ENCODE measurements at places on chromosomes 3 and 15.

DNA sequence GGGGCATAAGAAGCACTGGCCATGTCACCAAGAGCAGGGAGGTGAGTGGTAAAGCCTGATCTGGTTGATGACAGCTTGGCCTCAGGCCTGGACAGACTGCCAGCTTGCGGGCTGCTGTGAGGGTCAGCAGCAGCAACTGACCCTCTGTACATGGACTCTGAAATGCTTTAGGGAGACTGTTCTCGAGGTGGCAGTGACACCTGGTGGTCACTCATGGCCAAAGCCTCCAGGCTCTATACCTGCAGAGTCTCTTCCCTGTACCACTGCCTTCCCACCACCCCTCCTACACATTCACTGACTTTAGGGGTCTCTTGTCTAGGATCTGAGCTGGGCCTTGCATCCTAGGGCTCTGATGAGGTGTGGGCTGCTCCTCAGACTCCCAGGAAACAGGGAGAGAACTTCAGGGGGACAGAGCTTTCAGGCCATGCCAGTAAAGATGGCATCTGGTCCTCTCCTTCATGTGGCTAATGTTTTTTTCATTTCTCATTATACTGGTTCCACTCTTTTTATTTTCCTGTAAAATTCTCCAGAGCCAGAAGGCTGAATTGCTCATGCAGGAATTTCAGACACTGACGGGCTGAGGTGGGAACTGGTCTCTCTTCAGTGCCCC is 17.2 kb upstream of the TIMP4 start:
- DNase-seq, result peak; percentile 70

DNA sequence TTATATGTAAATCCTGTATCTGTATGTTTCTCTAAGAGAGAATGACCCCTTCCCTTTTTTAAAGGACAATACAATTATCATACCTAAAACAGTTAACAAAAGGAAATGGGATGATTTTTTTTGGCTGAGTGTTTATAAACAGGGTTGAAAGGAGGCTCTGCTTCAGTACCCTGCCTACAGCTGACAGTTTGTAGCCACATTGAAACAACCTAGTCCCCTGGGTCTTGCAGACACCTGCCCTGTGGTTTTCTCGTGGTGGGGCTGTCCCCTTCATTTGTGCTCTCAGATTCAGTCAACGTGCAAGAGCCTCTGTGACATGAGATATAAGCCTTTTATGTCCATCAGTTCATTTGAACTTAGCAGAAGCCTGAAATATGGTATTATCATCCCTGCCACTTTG is 2.3 kb upstream of the HMCES start:
- no peak for DNase-seq

- DNase-seq, result peak; percentile 92
These were observed at the start of gene CCDC9B for GRCh38 chr15:40340740-40341400. CCDC9B (minus strand) TSS chr15:40340939; CDS start chr15:40340819, 120 bp downstream.

GRCh38 chr15:101087172-101087769 is 164.6 kb downstream of the CHSY1 start:
- DNase-seq, result no peak

DNA sequence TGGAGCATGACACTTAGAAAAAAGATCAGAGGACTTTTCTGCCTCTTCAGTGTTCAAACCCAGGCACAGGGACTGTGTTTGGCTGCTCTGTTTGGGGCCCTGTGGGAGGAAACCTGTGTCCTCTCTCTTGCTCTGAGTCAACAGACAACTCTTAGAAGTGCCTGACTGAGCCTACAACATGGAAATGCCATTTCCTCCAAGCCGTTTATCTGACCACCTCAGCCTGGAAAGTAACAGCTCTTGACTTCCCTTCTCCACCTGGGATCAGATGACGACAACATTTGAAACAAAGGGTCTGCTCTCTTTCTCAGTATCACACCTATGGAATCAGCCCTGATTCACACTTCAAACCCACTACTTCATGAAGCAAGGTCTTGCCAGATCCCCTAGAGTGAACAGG is 91.3 kb upstream of the CTDSPL start:
- no peak for DNase-seq

GRCh38 chr3:164418414-164418813 is 659.9 kb downstream of the SI start:
- DNase-seq, result peak; percentile 20

GRCh38 chr3:174168026-174168425 is 691.1 kb upstream of the NAALADL2 start:
- no peak for DNase-seq

DNA sequence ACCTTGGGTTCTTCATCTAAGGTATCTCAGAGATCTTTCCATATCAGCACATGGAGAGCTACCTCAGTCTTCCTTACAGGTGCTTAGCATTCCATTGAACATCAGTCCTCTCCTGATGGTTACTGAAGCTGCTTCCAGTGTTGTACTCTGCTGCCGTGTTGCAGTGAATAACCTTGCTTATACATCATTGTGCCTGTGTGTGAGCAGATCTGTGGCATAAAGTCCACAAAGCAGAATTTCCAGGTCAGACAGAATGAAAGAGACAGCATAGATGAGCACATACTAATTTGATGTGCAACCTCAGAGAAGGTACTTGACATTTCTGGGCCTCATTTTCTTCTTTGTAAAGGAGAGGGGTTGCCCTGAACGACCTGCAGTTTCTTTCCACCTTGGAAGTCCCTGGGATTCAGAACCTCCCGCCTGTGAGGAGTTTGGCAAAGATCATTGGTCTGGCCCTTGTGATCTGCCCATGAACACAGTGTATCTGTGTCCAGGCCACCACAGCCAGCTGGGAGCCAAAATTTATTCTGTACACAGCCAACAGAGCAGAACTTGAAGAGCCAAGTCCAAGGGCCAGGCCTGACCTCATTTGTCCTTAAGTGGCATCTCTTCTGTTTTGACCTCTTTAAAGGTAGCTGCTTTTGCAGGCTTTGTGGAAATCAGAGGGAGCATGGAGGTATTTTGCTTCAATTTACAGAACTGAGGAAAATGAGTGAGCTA is 57.2 kb upstream of the SLC7A14 start:
- no peak for DNase-seq

GRCh38 chr3:159787178-159787574 is 201.5 kb upstream of the IL12A start:
- peak; percentile 94 for DNase-seq

- DNase-seq, result no peak
These were observed 40.9 kb downstream of the ONECUT1 start for GRCh38 chr15:52749258-52749657.

- DNase-seq, result no peak
These were observed 14.4 kb downstream of the TMOD2 start for GRCh38 chr15:51765751-51766150.

GRCh38 chr3:170734043-170734734 is 135.8 kb downstream of the RPL22L1 start:
- no peak for DNase-seq

DNA sequence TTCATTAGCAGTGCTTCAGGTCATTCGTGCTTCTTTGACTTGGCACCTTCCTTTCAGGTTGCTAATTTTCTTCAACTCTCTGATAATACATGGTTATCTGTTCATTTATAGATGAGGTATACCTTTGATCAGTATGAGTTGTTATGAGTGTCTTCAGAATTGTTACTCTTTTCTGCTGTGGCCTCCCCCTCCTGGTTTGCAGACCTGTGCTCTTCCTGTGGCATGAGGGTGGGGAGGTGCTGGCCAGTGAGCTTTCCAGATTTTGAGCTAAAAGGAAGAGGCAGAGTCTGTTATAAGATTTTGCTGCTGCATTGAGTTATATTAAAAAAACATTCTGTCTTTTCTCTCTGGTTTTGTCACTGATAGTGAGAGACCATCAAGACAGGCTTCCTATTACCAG is 30.8 kb upstream of the GOLGA6L9 start:
- no peak for DNase-seq

DNA sequence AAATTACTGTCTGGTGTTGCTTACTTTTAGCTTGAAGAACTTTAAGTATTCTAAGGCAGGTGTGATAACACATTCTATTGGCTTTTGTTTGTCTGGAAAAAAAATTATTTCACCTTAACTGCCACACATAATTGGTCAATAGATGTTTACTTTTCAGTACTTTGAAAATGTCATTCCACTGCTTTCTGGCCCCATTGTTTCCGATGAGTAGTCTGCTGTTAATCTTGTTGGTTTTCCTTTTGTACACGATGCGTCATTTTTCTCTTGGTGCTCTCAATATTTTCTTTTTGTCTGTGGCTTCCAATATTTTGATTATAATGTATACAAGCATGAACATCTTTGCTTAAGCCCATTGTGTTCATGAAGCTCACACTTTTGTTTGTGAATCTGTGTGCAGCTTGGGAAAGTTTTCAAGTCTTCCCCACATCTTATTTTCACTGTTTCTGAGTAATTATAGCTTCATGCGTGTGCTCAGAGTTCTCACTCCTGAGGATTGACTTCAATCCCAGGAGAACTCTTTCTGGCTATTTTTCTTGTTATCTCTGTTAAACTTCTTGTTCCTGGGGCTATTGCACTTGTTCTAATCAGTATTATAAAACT is 664.7 kb downstream of the IGSF11 start:
- no peak for DNase-seq

GRCh38 chr3:72127844-72128243 is 342.9 kb upstream of the PROK2 start:
- DNase-seq, result no peak

- DNase-seq, result peak; percentile 29
These were observed 702 bp downstream of the ARHGEF3 start for GRCh38 chr3:56800832-56801661.

DNA sequence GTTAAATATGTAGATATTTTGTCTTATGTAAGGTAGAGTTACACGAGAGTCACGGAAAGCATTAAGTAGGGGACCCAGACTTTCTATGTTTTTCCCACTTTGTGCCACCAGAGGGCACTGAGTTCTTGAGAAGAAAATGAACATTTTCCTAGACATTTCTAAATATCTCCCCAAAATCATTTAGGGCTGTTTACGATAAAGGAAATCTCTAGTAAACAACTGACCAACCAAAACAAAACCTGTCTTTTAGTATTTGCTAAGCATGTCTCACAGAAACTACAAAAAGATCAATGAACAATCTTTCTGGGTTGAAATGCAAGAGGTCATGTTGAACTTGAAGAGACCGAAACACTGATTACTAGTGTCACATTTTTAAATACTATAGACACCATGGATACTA is 16.1 kb downstream of the POU1F1 start:
- DNase-seq, result peak; percentile 64

- no peak for DNase-seq
These were observed 195.8 kb downstream of the OSBPL10 start for GRCh38 chr3:31785286-31785685.

GRCh38 chr15:95718441-95718840 is 612.1 kb upstream of the NR2F2 start:
- DNase-seq, result no peak

DNA sequence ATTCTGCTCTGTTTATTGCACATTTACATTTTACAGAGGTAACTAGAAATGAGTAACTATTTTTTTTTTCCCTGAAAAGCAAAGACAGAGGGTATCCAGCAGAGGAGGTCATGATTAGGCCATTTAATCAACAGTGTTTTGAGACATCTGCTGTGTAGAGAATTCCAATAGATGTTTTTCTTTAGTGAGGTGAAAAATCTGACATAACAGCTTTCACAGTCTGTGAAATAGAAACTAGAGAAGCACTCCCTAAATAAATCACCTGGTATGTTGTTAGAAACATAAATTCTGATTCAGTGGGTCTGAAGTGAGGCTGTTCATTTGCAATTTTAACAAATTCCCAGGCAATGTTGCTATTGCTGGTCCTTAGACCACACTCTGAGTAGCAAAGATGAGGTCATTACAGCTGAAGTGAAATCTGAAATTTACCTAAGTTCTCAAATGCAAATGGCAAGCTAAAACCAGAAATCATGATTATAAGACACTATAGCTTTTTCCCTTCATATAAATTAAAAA is 329.2 kb upstream of the LRRC3B start:
- DNase-seq, result no peak

GRCh38 chr3:37942646-37943045 is 47.9 kb upstream of the VILL start:
- no peak for DNase-seq

- DNase-seq, result no peak
These were observed 432.2 kb downstream of the SOX2 start for GRCh38 chr3:182143903-182144302.

DNA sequence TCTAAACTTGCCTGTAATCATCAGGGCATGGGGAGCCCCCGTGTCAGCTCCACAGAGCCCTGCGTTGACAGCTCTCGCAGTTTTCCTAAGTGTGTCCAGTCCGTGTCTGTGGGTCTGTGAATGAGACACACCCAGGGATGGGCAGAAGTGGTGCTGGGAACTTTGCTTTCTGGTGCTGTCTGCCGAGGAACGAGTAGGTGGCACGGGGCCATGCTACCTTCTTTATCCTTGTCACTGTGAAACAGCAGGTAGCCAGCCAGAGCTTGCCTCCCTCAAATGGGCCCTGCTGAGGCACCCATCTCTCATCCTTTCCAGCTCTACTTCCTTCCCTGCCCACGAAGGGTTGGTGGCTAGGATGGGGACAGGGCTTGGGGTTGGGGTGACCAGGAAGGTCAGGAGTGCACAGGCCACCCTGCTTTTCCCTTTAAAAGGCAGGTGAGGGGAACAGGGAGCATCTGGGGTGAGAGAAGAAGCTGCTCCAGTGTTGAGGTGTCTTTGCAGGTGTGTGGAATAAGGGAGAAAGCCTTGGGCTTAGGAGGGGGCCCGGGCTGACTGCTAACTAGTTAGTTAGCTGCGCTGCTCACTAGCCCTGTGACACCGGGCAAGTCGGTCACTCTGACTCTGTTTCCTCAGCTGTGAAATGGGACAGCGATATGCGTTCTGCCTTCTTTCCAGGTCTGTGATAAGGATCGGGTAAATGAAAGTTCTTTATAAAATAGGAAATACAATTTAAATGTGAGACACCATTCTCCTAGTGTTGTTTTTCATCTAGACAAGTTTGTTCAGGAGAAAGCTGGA is 27.9 kb downstream of the PDIA5 start:
- no peak for DNase-seq

GRCh38 chr15:60370105-60370868 is 27.5 kb downstream of the ANXA2 start:
- peak; percentile 25 for DNase-seq

- no peak for DNase-seq
These were observed 70.8 kb upstream of the MFGE8 start for GRCh38 chr15:88983861-88984429.

- DNase-seq, result no peak
These were observed 17.6 kb upstream of the SLC41A3 start for GRCh38 chr3:126101521-126101982.
